H1 (cell line): ENCODE measurements at places on chromosomes 11 and 22. TPM values are rescaled to one million over a fixed set of nuclear protein-coding genes. Genes with fewer than 3 reads are reported as not detected.

MMP27 gene
- not detected in 2 replicates for total RNA-seq

DNA sequence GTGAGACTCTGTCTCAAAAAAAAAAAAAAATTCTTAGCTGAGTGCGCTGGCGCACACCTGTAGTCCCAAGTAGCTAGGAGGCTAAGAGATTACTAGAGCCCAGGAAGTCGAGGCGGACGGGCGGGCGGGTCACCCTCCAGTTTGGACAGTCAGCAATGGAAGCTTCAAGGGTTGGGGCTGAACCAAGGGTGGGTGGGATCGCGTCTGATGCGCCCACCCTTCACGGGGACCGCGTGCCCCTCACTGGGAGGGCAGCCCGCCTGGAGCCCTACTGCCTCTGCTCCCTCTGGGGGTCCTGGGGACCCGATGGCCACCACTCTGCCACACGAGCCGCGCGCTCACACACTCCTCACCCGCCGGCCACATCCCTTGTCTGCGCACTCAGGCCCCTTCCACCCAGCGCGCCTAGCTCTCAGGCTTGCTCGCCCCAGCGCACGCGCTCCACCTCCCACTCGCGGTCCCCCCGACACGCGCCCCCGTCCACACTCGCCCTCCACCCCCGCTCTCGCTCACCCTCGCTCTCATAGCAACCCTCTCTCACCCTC is 494 bp downstream of the CHID1 start:
- H3K27me3 ChIP-seq = no peaks in the 10 kb centered on the region
- no peaks in the 10 kb centered on the region for H3K36me3 ChIP-seq
- DNase-seq = no peak
- H3K4me3 ChIP-seq = peak overlapping the region; percentile 69
- no peak overlapping the region for H3K27ac ChIP-seq

DNA sequence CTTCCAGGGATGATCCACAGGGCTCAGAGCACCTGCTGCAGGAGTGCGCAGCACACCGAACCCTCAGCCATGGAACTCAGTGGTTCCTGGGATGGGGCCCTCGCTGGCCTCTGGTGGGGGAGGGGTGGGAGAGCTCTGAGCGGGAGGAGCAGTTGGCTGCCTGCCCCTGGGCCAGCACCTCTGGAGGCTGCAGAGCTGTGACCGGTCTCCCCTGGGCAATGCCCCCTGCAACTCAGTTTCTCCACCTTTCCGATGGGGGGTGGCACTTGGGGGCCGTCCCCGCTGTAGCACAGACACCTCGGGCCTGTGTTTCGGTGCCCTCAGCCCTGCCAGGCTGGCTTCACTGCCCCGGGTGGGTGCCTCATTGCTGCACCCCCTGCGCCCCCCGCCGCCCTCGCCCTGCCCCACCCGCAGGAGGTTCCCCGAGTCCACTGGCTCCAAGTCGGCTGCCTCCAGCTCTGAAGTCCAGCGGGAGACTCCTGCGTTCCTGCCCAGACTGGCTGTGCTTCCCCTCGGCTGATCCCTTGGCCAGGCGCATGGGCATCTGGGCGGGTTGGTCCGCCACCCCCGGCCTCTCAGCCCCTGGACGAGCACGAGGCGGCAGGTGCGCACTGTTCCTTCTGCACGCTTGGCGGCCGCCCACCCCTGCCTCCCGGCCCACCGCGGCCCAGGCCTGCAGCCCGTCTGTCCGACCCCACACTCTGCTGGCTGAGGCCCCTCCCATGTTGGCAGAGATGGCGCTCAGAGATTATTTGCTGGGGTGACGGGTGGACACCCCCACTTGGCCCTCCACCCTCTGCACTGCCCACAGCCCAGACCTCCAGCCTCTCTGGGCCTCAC is 1.8 kb downstream of the MUC6 start:
- H3K27ac ChIP-seq = no peak overlapping the region
- H3K27me3 ChIP-seq = no peaks in the 10 kb centered on the region
- no peaks in the 10 kb centered on the region for H3K4me1 ChIP-seq

TMEM258 gene
- total RNA-seq = 186 and 191 TPM in 2 replicates

GRCh38 chr22:38190581-38190980 is 9.0 kb upstream of the PLA2G6 start:
- H3K4me3 ChIP-seq = no peak overlapping the region
- no peak for DNase-seq
- H3K27ac ChIP-seq = no peak overlapping the region
- H3K4me1 ChIP-seq = peaks cover 3% of the 10 kb centered on the region; the same call in 1 of the 2 replicates

GRCh38 chr11:66589996-66590675 is 2.7 kb downstream of the CCDC87 start:
- peaks cover 11% of the 10 kb centered on the region for H3K4me1 ChIP-seq
- DNase-seq = no peak
- no peak overlapping the region for H3K4me3 ChIP-seq
- no peak overlapping the region for H3K27ac ChIP-seq
- H3K27me3 ChIP-seq = no peaks in the 10 kb centered on the region; the same call in 1 of the 2 replicates
- no peaks in the 10 kb centered on the region for H3K36me3 ChIP-seq

DNA sequence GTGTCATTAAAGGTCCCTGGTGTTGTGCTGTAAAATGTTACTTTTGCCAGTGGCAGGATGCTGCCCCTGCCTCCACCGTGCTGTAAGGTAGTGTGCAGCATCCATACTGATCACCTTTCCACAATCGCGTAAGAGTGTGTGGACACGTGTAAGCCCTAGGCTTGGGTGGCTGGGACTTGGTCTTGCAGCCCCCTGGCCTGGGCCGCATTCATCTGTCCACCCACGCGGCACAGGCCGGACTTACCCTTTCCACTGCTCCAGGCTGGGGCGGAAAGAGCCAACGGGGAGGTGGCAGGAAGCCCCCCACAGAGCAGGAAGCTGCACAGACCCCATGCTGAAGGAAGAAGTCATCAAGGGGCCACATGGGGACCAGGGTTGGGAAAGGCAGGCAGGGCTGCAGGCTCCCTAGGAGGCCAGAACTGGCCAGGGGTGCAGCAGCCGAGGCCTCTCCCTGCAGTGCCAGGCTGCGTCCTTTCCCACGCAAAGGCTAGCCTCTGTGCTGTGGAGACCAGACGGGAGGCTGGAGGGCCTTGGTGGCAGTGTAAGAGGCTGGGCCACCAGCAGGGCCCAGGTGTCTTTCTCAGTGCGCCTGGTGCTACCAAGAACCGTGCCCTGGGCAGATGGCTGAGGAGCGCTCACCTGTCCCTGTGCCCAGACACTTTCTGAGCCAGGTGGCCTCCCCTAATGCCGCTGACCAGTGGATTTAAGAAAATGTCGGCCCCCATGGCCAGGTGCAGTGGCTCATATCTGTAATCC is 11.7 kb upstream of the TMEM191C start:
- H3K36me3 ChIP-seq = no peaks in the 10 kb centered on the region
- no peaks in the 10 kb centered on the region for H3K27me3 ChIP-seq
- no peak overlapping the region for H3K27ac ChIP-seq

GRCh38 chr11:104891135-104891534 is 7.1 kb downstream of the CASP12 start:
- H3K36me3 ChIP-seq = no peaks in the 10 kb centered on the region
- no peaks in the 10 kb centered on the region for H3K4me1 ChIP-seq
- DNase-seq = no peak
- no peak overlapping the region for H3K27ac ChIP-seq
- H3K4me3 ChIP-seq = no peak overlapping the region
